Activated CD8-positive, alpha-beta memory T cell treated with anti-CD3 and anti-CD28 coated beads for 36 hours (primary cell): ENCODE measurements at places on chromosomes 3 and 15. TPM values are rescaled to one million over a fixed set of nuclear protein-coding genes. Genes with fewer than 3 reads are reported as not detected.

The SLC22A14 gene
- total RNA-seq, result 0.11 TPM

The ERICH6 gene
- total RNA-seq, result not detected

The ST3GAL6 gene
- total RNA-seq, result not detected

The KLF15 gene
- total RNA-seq, result 0.42 TPM

The MOBP gene
- total RNA-seq, result not detected

The SLC7A14 gene
- total RNA-seq, result not detected

The PLA2G4B gene
- 4.5 TPM for total RNA-seq

The NKIRAS1 gene
- 6.1 TPM for total RNA-seq

The AGBL1 gene
- not detected for total RNA-seq

The BLM gene
- 47.1 TPM for total RNA-seq

The ATP8B4 gene
- total RNA-seq, result 15.9 TPM

The GOLGA6L25 gene
- not detected for total RNA-seq

The MANF gene
- total RNA-seq, result 215 TPM

The CD200R1 gene
- 2.2 TPM for total RNA-seq

The DPH6 gene
- 8.7 TPM for total RNA-seq

The OR5K4 gene
- not detected for total RNA-seq

The GP5 gene
- total RNA-seq, result 0.08 TPM

The CDC25A gene
- 61.0 TPM for total RNA-seq

The RFTN1 gene
- 114 TPM for total RNA-seq

The COLQ gene
- total RNA-seq, result 0.63 TPM

The COL6A5 gene
- not detected for total RNA-seq

The ZIC4 gene
- total RNA-seq, result not detected

The SAMMSON gene
- not detected for total RNA-seq

The DGKG gene
- 0.67 TPM for total RNA-seq

The ZNF80 gene
- 1.6 TPM for total RNA-seq

The MUC4 gene
- 0.32 TPM for total RNA-seq

The C2CD4A gene
- 0.27 TPM for total RNA-seq

The MB21D2 gene
- 0.95 TPM for total RNA-seq

The CPN2 gene
- total RNA-seq, result not detected

The TMCO5A gene
- not detected for total RNA-seq

The SLTM gene
- 107 TPM for total RNA-seq

The CCK gene
- not detected for total RNA-seq
